ENCODE measurements at places on chromosomes 6 and 20.

DNA sequence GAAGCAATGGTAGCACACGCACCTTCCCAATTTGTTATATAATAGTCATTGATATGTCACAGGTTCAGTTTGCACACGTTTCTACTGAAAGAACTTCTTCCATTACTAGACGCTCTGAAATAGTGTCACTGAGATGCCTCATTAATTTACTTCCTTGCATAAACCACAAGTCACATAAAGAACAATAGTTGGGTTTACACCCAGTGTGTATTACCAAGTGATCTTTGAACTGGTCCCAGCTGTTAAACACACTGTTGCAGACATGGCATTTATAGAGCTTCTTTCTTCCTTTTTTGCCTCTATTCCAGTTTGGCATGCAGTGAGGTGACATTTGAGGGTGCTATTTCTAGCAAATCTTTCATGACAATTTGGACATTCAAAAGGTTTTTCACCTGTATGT is 245.3 kb downstream of the EPM2A start:
- no peak for DNase-seq

DNA sequence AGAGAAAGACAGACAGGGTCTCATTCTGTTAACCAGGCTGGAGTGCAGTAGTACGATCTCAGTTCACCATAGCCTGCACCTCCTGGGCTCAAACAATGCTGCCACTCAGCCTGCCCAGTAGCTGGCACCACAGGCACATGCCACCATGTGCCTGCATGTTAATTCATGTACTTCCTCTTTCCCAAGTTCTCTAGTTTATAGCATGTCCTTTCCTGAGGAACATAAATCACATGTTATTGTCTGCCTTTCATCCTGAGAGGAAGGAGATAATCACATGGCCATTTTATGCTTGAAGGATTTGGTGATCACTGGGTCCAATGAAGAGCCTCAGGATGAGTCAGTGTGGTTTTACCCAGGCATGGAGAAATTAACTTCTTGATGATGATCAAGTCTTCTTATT is 47.9 kb downstream of the COL11A2 start:
- DNase-seq = no peak

DNA sequence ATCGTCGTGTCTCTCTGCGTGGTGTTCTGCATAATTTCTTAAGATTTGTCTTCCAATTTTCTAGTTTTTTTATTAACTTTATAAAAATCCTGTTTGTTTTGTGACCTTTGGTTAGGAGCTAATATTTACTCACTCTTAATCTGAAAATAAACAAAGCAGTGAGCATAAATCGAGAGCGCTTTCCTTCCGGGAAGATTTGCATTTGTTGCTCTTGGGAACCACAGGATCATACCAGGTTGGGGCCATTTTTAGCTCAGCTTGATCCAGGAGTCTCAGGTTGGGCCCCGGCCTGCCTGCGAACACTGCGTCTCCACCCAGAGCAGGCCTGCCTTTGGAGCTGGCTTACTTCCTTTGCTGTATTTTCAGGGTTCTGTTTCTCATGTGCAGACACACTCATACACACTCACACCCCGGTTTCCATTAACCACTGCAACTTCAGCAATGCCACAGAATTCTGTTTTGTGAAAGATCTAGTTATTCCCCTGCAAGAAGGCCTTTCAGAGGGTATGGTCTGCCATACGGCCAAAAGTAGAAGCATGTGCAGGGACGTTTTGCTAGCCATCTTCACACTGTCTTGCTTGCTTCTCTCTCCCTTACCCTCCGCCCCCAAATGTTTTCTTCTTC is 17.3 kb downstream of the BPHL start:
- no peak for DNase-seq

DNA sequence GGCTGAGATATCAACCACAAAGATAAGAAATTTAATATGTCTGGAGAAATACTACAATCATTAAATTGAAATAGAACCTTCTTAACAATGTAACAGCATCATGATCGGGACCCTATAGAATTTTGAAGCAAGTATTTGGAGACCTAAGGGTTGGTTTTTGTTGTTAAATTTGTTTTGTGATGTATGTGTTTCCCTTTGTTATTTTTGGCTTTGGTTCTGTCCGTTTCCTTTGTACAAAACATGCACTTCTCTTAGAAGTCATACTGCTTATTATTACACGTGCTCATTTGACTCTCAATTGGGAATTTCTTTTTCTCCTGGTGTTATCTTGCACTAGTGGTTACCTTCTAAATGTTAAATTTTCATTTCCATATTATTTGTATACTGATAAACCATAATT is 4.0 kb upstream of the PLN start:
- DNase-seq = no peak

GRCh38 chr20:36881888-36882287 is 6.0 kb downstream of the TLDC2 start:
- DNase-seq = no peak

GRCh38 chr6:135675862-135676261 is 175.6 kb upstream of the PDE7B start:
- peak; percentile 9 for DNase-seq

DNA sequence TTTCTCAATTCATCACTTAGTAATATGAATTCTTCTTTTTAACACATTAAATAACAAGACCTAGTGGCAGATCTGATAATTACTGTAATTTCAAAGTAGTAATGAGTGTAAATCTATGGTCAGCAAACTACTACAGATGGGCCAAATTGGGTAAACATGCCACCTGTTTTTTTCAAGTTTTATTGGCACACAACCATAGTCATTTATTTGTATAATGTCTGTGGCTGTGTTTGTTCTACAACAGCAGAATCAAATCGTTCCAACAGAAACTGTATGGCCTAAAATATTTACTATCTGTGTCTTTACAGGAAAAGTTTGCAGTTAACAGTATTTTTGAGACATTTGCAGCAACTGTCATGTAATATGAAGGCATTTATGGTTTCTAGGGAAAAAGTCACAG is 86.1 kb upstream of the EYA2 start:
- DNase-seq = no peak

DNA sequence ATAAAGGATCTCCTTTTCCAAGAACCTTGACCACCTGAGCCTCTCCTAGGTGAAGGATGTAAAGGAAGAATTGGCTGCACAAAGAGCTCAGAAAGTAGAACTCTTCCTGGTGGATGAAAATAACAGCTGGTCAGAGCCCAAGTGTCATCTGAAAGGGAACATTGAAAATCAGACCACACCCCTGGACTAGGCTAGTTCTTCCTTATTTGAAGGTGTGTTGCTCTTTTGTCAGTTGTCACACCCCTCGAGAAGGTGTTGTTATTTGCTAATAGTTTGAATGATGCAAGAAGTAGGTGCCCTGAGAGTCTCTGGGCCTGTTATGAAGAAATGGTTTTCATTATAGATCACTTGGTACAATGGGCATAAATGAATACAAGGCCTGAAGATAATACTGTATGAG is 31.1 kb downstream of the NHLRC1 start:
- DNase-seq = no peak

- no peak for DNase-seq
Observed at GRCh38 chr20:57022306-57022705, 244.1 kb downstream of the BMP7 start.

DNA sequence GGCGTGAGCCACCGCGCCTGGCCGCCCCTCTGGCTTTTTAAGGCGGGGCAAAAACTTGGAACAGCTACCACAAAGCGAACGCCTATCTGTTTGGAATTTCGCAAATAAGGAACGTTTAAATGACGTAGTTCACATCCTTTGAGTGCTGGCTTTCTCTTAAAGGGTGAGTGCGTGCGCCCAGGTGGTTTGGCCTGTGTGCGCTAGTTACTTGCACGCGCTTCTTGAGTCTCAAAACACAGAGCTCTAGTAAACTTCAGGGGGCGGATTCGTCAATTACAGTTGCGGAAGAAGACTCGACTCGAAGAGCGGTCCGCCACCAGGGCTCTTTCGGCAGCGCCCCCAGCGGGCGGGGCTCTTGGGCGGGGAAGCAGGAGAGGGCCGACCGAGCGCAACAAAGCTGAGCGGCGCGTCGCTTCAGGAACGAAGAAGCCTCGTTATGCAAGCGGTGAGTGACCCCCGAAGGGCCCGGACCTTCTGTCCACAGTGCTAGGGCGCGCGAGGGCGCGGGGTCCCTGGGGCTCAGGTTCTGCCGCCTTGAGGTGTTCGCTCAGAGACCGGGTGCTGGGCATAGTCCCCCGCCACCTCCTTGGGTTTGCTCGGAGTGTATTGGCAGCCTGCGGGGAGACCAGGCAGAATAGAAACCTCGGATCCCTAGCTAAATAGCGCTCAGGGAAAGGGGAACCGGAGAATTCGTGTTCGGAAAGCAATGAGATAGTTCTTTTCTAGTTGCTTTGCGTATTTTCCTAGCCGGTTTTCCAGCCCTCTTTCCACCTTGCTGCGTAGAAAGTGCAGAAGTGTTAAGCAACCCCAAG is at the start of gene SYCP2L:
Gene SYCP2L, plus strand, starts transcription at position 362 of the 812 bp plus-strand sequence. Its CDS starts 75 bp downstream, at position 437.
- no peak for DNase-seq

GRCh38 chr6:160101277-160102205 is 20.1 kb upstream of the SLC22A1 start:
- DNase-seq = no peak

DNA sequence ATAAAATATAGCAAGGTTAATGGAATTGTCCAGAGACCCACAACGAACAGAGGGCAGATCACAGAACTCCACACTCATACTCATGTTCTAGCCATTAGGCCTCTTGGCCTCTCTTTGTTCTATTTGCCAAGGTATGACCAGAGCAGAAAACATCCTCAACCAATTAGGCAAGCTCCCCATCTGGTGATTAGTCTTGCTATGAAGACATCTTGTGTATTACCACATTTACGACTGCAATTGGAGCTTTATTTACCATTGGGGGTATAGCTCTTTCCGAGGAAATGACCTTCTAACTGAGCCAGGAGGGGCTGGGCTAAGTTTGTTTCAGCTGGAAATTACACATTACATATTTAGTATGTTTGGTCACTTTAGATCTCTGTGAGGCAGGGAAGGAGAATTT is 593.9 kb downstream of the CD109 start:
- no peak for DNase-seq

GRCh38 chr6:156980515-156980914 is 203.3 kb downstream of the ARID1B start:
- no peak for DNase-seq

GRCh38 chr6:129707882-129708495 is 2.0 kb downstream of the ARHGAP18 start:
- no peak for DNase-seq

DNA sequence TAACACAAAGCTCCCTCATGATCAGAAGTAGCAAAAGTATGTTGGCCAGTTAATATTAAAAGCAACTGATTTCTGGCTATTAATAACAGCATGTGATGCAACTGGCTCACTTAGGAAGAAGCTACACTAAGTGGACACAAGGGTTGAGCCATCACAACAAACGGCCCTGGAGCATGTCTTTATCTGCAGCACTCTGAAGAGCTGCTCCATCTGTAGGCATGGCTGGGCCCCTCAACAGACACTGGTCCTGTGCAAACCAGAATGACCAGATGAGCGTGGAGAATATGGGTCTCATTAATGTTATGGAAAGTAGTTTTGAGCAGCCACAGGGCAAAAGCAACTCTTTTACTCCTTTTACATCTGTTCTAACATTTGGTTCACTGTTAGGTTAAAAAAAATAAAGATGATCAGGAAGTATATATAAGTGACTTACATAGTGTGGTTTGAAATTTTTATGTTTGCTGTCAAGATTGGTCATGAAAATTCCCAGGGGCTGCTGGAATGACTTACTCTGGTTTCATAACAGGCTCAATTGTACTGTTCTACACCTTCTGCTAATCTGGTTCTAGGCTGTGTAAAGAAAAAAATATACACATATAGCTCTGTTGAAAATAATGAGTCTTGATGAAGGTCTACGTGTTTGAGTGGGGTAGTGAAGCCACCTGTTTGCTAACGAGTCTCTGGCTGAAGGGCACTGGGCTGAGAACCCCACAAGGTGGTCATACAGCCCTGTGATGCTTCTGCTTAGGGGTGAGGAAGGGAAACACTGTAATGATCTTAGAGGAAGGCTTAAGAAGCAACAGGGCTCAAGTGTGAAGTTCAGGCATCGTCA is 58.1 kb downstream of the INSM1 start:
- DNase-seq = no peak

- DNase-seq = no peak
Observed at GRCh38 chr20:37533154-37533715, 5.6 kb upstream of the BLCAP start.

DNA sequence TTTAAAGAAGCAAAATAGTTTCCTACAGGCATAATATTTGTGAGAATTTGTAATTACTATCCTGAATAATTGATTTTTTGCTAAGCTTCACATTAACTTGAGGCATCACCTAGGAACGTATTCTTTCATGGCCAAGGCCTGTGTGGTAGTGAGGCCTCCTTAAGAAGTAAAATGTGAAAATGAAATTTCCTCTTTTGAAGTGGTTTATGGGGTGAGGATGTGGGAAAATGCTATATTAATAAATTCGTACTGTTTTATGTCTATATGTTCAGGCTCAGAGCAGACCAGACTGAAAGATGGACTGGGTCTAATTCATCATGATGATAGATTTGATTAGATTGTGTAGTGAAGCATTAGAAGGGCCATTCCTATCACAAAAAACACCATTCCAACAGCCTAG is 33.1 kb downstream of the MYLIP start:
- no peak for DNase-seq

GRCh38 chr20:1185316-1185741 is 548 bp upstream of the TMEM74B start:
- no peak for DNase-seq

GRCh38 chr6:13308332-13308731 is 20.0 kb downstream of the TBC1D7 start:
- DNase-seq = no peak

- no peak for DNase-seq
Observed at GRCh38 chr6:150676344-150676743, 76.7 kb downstream of the PLEKHG1 start.

DNA sequence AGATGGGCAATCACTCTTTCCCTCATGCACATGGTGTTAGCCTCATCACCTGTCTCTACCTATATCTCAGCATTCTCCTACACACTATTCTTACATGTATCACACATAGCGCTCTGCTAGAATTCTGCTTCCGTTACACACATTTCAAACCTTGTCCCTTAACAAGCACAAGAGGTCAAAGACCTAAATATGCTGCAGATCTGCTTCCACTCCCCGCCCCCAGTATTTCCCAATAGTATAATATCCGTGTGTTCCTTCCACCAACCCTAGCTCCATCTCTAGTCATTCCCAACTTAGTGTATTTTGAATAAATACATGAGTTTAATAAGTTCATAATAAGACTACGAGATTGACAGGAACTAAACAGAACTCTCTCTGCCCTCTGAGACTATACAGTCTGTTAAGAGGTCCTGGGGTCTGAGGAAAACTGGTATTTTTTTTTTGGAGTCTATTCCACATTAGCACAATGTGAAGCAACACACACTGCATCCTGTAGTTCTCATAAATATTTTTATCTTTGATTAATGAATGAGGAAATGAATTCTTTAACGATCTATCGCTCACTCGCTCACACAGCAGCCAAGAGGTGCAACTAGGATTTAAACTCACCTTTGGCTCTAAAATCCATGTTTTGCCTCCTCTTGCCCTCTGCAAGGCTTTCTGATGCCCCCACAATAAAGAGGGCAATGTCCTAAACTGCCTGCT is 491.6 kb downstream of the QKI start:
- DNase-seq = no peak
